Psoas muscle (tissue), 8 donors: ENCODE measurements at places on chromosomes 11 and 22. TPM values are rescaled to one million over a fixed set of nuclear protein-coding genes. Genes with fewer than 3 reads are reported as not detected.

DNA sequence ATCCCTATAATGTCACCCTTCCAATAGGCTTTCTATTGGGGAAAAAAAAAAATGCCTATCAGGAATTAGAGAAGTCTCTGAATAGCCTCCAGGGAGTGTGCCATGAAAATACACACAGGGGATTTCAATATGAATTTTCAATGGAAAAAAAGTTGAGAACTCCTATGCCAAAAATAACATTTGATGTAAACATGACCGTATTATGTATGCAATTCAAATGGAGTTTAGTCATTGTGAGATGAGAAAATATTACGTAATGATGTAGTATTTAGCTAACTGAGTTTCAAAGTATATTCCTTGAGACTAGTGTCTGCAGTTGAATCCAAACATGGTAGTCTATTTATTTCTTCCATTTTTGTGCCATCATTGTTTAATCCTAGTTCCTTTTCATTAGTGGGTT, 182.3 kb downstream of the BLID start:
- no peak for DNase-seq

The C22orf42 gene
- not detected for total RNA-seq

The TTLL8 gene
- total RNA-seq, result not detected

The CHEK1 gene
- 0.81 TPM for total RNA-seq

The OR4S2 gene
- total RNA-seq, result not detected
